ENCODE measurements at places on chromosomes 4 and X. TPM values are rescaled to one million over a fixed set of nuclear protein-coding genes. Genes with fewer than 3 reads are reported as not detected.

GRCh38 chr4:165209796-165210195 lies 2.4 kb downstream of the KLHL2 start:
- H3K36me3 ChIP-seq = no peaks in the 10 kb centered on the region
- DNase-seq = no peak
- no peaks in the 10 kb centered on the region for H3K27me3 ChIP-seq
- no peak overlapping the region for H3K27ac ChIP-seq
- peaks cover 29% of the 10 kb centered on the region for H3K4me1 ChIP-seq

GRCh38 chr4:138841343-138841742 lies 174.2 kb upstream of the NOCT start:
- H3K27ac ChIP-seq = no peak overlapping the region
- H3K36me3 ChIP-seq = no peaks in the 10 kb centered on the region
- H3K4me3 ChIP-seq = no peak overlapping the region
- no peaks in the 10 kb centered on the region for H3K4me1 ChIP-seq

DNA sequence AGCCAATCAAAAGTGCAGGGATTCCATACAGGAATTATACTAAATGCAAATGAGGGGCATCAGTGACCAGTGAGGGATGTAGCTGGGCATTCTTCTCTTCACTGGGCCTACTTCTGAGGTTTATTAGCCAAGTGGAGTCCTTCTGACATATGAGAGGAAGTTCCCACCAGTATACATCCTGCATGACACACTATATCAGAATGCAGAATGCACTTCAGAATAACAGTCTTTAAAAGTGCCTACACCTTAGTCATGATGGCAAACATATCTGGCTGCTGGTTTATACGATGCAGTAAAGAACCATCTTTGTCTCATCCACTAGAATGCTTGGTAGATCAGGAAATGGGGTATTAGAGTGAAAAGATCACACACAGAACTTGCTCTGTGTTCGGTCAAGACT lies 180.3 kb upstream of the PPARGC1A start:
- no peak for DNase-seq
- no peaks in the 10 kb centered on the region for H3K4me1 ChIP-seq
- no peak overlapping the region for H3K27ac ChIP-seq
- H3K4me3 ChIP-seq = no peak overlapping the region
- no peaks in the 10 kb centered on the region for H3K36me3 ChIP-seq

DNA sequence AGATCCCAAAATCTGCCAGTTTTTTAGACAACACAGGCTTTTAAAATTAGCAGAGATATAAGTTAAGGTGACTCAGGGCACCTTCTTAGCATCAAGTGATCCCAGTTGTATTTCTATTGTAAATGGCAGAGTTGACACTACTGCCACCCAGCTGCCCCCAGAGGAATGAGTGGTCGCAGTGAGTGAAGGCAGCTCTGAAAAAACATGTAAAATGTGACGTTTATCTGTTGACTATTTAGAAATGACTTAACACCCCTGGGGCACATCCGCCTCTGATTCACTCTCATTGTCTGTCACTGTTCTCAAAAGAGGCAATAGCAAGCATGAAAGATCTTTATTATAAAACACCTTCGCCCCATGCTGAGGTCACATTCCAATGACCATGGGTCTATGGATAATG lies 592.4 kb downstream of the ACTRT1 start:
- H3K4me1 ChIP-seq = no peaks in the 10 kb centered on the region
- no peak overlapping the region for H3K27ac ChIP-seq
- no peak for DNase-seq
- no peaks in the 10 kb centered on the region for H3K36me3 ChIP-seq

GABRG1 gene
- not detected for total RNA-seq
